Left cardiac atrium (tissue), 4 donors: ENCODE measurements at places on chromosomes 5 and 9. TPM values are rescaled to one million over a fixed set of nuclear protein-coding genes. Genes with fewer than 3 reads are reported as not detected.

- no peak for DNase-seq
Measured at GRCh38 chr5:140986117-140986521, 19.8 kb downstream of the PCDHAC2 start.

- no peak for DNase-seq
Measured at GRCh38 chr5:101600614-101601013, 695.5 kb downstream of the SLCO4C1 start.

- no peak for DNase-seq
Measured at GRCh38 chr5:173317091-173317730, 11.0 kb downstream of the STC2 start.

DNA sequence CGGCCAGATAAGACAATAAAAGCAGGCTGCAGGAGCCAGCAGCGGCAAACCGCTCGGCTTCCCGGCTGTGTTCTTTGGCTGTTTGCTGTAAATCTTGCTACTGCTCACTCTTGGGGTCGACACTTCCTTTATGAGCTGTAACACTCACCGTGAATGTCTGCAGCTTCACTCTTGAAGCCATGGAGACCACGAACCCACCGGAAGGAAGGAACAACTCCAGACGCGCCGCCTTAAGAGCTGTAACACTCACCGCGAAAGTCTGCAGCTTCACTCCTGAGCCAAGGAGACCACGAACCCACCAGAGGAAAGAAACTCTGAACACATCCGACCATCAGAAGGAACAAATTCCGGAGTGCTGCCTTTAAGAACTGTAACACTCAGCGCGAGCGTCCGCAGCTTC lies 451.7 kb downstream of the AGTPBP1 start:
- no peak for DNase-seq

Gene ST6GALNAC4
- total RNA-seq: 49.9 TPM
